Renal cortex interstitium (tissue), 15 donors: ENCODE measurements at places on chromosomes 5 and 9.

GRCh38 chr9:37953775-37954437 is 50.0 kb upstream of the SLC25A51 start:
- no peak for DNase-seq

DNA sequence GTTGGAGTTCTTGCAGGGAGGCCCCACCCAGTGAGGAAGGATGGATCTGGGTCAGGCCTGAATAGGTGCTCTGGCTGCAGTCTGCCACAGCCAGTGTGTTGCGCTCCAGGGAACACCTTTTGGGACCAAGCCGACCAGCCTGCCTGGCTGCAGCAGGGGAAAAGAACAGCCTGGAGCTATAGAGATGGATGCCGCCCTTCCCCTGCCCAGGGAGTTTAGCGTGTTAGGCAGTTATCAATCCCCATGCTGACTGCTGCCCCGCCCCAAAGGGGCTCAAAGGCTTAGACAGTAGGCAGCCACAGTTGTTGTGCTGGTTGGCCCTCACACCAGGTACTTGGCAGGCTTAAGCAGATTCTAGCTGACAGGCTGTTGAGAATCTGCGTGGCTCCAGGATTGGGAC is 153.4 kb upstream of the ADAMTS19 start:
- no peak for DNase-seq

- no peak for DNase-seq
Observed at GRCh38 chr5:96037128-96037527, 75.5 kb upstream of the ELL2 start.

DNA sequence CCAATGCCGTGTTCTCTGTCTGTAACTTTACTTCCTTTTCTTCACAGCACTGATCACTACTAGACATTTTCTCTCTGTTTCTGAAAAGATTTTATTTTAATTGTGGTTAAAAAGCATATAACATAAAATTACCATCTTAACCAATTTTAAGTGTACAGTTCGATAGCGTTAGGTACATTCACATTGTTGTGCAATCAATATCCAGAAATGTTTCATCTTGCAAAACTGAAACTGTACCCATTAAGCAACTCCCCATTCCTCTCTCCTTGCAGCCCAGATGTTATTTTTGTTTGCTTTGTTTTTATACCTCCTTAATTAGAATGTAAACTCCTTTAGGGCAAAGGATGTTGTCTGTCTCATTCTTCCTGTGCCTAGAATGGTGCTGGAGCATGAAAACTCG is 47.5 kb downstream of the COL27A1 start:
- no peak for DNase-seq

DNA sequence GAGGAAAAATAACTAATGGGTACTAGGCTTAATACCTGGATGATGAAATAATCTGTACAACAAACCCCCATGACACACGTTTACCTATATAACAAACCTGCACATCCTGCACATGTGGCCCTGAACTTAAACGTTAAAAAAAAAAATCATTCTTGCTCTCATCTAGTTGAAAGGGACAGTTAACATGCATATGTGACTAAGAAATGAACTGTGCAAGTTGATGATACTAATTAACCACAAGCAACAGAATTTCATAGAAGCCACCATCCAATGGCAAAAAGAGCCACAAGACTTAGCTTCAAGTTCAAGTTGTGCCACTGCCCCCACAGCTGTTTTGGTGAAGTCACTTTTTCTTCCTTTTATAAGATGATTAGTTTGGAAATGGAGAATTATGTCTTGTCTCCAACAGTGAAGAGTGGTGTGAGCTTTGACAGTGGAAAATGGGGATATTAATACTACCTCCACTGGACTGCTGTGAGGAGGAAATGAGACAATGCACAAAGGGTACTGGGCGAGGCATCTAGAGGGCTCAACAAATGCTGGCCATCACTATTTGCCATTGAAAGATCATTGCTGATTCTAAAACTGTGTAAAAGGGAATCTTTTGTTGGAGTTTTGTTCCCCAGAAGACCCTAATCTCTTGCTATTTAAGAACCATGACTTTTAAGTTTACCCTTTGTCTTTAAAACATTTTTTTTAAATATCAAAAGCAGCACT is 202.1 kb downstream of the EBF1 start:
- no peak for DNase-seq

- no peak for DNase-seq
Observed at GRCh38 chr5:143826951-143827444, 15.0 kb downstream of the HMHB1 start.

DNA sequence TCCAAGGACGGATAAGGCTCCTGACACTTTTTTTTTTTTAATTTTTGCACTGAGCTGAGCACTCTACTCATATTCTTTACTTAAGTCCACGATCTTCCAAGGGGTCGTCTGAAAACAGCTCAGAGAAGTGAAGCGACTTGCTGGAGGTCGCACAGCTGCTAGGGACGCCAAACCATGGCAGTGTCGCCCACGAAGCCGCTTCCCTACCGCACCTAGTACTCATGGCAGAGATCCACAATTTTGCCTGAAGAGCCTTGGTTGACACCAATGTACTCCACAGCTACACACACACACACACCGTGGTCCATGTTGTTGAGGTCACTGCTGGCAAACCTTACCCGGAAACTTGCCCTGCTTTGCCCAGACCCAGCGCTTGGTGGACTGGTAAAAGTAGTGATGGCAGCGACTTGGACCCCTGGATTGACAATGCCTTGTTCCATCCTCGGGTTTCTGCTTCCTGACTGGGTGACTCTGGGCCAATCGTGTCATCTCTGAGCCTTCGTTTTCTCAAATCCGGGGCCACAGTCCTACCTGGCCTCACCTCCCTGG is 521 bp upstream of the SLIT3 start:
- DNase-seq = no peak

DNA sequence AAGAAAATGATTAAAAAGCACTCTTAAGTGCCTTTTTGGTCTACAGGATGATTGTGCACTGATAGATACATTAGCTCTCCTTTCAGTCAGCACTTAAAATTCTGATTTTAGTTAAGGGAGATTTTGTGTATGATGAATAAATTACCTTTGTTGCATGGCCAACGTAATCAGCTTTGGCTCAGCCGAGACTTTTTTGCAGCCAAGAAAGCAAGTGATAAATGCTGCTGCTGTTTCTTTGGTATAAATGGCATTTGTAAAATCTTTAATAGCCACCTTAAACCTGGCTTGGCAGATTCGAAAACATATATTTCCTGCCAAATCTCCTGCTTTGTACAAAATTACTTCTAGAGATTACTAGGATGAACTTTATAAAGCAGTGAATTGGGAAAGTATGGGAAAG is 147.7 kb downstream of the DCP2 start:
- no peak for DNase-seq

DNA sequence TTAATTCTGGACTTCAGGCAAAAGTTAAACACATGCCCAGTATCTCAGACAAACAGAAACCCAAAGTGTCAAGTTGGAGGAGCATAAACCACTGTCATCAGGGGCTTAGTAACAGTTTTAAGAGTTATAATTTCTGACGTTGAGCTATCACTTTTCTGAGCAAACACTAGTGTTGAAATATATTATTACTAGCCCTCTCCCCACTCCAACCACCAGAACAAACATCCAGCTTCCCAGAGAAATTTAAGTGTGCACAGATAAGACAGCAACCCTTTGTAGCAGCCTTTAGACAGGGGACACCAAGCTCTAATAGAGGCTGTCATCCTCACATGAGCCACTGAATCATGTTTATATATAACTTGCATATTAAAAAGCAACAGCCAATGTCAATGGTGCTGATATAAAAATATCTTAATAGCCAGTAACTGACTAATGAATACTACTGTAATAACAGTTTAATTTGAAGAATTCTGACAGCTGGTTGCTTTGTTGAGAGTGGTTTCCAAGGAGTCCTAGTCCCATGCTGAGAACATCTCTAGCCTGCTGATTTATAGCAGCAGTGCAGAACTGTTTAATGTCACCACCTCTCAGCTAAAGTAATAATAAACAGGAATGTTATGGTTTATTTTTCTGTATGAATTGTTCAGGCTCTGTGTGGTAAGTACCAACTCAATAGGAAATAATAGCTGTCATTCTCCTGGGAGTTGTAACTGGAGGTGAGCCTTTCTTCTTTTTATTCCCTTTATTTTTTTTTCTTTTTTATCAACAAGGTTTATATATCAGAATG is 528.7 kb upstream of the ZNF608 start:
- DNase-seq = no peak

- DNase-seq = no peak
Observed at GRCh38 chr5:149046196-149046829, 16.5 kb downstream of the SH3TC2 start.

GRCh38 chr9:120668399-120668798 is 45.9 kb downstream of the MEGF9 start:
- no peak for DNase-seq

GRCh38 chr9:4666042-4666699 is at the start of gene SPATA6L:
Gene SPATA6L (minus strand): TSS chr9:4666480. CDS start chr9:4666250, 230 bp downstream.
- DNase-seq = no peak

DNA sequence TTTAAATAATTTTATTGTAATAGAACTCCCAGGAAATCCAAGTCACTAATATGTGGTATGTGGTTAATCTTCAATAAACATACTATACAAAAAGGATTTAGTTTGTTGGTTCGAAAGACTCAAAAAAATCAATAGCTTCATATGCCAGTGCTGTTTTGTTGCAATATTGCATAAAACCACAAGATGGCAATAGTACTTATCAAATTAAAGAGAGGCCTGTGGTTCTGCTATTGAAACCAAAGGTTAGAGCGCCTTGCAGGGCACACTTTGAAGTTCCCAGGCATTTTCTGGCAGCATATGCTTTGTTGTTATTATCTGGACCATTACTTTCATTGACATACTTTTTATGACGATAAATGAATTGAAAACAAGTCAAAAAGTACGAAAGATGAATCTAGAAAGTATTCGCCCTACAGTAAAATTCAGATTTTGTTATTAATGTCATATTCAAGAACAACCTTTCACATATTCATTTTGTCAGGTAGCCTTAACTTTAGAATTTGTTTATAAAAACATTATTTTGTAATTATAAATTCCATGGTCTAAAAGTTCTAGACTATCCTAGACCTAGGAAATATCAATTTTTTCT is 316.3 kb downstream of the MCTP1 start:
- peak; percentile 37 for DNase-seq
